ENCODE measurements at places on chromosomes 5 and 9. TPM values are rescaled to one million over a fixed set of nuclear protein-coding genes. Genes with fewer than 3 reads are reported as not detected.
A peak's percentile ranks its signal among the peaks of the same experiment; 100 is the strongest.

The TMEM252 gene
- total RNA-seq: not detected

The SH3GL2 gene
- total RNA-seq: 4.9 TPM

DNA sequence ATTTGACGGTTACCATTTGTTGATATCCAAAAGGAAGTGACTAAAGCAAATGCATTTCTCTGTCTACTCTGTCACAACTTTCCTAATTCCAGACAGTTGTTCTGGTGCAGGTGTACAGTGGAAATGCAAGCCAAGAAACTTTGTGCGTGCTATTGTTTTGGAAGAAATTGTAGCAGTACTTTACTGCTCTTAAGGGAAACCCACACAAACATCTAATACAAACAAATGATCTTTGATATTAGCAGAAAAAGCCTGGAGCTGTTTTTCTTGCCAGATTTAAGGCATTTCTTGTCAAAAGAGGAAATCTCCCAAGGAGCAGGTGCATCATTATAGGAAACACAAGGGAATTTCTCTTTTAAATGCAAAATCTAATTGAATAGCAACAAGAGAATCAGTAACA, 2.0 kb downstream of the SNCAIP start:
- H3K4me1 ChIP-seq: no peaks in the 10 kb centered on the region
- H3K27ac ChIP-seq: no peak overlapping the region
- H3K4me3 ChIP-seq: no peak overlapping the region
- H3K36me3 ChIP-seq: no peaks in the 10 kb centered on the region
- H3K27me3 ChIP-seq: peaks cover 7% of the 10 kb centered on the region

DNA sequence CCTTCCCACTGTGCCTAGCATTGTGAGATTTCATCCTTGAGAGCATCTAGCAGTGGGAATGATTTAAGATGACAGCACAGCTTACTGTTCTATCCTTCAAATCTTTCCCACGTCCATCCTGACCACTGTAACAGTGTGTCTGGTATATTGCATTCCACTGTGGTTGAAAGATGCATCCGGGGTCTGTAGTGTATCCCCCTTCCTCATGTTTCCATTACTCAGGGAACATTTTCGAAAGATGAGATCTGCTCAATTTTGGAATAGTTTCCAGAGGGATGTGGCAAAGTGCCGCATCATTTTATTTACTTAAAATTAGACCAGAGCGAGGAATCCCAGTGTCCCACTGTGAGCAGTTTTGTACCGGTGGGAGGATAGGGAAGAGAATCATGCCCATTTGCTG, 407.1 kb upstream of the PAPPA start:
- no peaks in the 10 kb centered on the region for H3K27me3 ChIP-seq
- no peak overlapping the region for H3K27ac ChIP-seq
- no peaks in the 10 kb centered on the region for H3K36me3 ChIP-seq
- no peak overlapping the region for H3K4me3 ChIP-seq

DNA sequence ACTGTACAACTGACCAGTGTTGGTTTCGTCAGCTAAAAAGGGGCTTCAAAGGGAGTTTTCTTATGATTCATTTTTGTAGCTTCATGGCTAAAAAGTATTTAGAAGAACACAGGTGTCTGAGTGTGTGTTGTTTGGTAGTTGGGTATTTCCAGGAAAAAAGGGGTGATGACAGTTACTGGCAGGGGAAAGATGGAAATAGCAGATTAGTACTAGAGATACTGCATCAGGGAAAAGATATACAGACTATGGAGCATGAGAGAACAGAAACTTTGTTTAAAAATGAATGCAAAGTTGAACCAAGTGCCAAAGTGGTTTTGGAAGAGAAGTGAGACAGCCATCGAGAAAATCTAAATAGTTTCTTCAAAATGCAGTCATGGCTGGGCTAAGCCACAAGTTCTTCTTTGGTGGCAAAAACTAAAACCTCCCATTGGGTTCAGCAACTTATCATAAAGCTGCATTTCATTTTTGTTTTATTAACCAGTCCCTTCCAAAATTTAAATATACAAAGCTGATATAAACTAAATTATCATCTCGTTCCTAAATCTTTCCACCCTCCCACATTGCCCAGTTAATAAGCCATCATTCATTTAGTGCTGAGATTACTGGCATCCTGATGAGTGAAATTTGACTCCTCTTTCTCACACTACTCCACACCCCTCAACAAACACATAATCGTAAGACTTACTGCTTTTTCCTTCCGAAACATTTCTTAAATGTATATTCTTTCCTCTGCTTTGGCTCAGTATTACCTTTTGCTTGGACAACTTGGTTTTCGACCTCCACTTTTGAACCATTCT, 33.5 kb downstream of the ELL2 start:
- H3K27me3 ChIP-seq: no peaks in the 10 kb centered on the region
- H3K27ac ChIP-seq: no peak overlapping the region
- H3K4me1 ChIP-seq: no peaks in the 10 kb centered on the region

DNA sequence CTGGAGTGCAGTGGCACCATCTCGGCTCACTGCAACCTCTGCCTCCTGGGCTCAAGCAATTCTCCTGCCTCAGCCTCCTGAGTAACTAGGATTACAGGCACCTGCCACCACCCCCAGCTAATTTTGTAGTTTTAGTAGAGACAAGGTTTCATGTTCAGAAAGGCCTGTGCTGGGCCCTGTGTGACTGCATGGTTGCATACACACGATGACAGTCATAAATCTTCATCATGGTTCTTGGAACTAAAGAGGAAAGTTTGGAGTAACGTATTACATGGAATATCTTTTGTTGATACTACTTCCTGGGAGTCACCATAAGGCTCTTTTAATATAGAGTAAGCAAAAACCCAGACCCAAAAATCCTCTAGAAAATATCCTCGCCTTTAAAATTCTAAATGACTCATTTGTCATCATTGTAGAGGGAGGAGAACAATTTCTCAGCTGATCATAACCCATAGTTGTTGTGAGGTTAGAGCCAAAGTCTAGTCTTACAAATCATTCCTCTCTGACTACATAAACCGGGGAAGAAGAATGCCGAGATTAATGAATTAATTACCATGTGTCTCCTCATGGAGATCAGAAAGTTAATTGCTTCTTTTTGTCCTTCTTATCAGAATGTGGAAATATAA, 47.0 kb downstream of the KLF9 start:
- H3K27me3 ChIP-seq: no peaks in the 10 kb centered on the region
- no peak overlapping the region for H3K4me3 ChIP-seq
- H3K36me3 ChIP-seq: no peaks in the 10 kb centered on the region
- no peak overlapping the region for H3K27ac ChIP-seq

- H3K4me3 ChIP-seq: no peak overlapping the region
- H3K36me3 ChIP-seq: no peaks in the 10 kb centered on the region
These were observed 59.8 kb downstream of the SH3RF2 start for GRCh38 chr5:145996135-145996534.

GRCh38 chr5:9335269-9335668, 210.6 kb downstream of the SEMA5A start:
- H3K27me3 ChIP-seq: no peaks in the 10 kb centered on the region
- H3K36me3 ChIP-seq: no peaks in the 10 kb centered on the region
- H3K4me1 ChIP-seq: no peaks in the 10 kb centered on the region
- no peak overlapping the region for H3K4me3 ChIP-seq

DNA sequence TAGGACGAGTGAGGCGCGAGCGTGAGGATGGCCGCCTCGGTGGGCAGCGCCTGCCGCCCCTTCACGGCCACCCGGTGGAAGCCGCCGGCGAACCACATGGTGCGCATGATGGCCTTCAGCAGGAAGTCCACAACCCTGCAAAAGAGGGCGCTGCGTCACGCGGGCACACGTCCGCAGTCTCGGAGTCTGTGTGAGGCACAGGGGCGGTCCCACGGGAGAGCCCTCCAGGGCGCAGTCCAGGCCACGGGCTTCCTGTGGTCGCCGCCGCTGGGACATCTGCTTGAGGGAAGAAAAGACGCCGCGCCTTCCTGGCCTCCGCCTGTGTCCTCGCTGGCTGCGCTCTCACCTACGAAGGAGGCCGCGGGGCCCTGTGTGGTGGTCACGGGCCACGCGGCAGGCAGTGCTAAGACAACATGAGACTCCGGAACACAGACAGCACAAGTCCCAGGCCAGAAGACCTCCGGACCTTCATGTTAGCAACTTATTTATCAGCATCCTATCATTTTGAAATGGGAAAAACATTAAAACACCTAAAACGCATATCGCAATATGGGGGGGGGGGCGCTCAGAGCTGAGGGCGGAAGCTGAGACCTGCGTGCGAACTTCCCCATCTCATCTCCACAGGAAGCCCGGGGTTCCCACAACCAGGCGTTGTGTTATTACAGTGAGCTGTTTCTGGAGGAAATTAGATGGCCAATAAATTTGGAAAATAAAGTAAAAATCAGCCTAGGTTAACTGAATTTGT, 28.8 kb downstream of the LPCAT1 start:
- no peak for DNase-seq
- H3K27ac ChIP-seq: no peak overlapping the region
- H3K27me3 ChIP-seq: no peaks in the 10 kb centered on the region
- no peaks in the 10 kb centered on the region for H3K4me1 ChIP-seq
- H3K36me3 ChIP-seq: peaks cover 75% of the 10 kb centered on the region

GRCh38 chr5:108415726-108416125, 33.8 kb upstream of the FBXL17 start:
- DNase-seq: no peak
- no peak overlapping the region for H3K27ac ChIP-seq
- no peak overlapping the region for H3K4me3 ChIP-seq

- peaks cover 7% of the 10 kb centered on the region for H3K4me1 ChIP-seq
- H3K27me3 ChIP-seq: no peaks in the 10 kb centered on the region
- DNase-seq: no peak
- H3K36me3 ChIP-seq: no peaks in the 10 kb centered on the region
- H3K4me3 ChIP-seq: no peak overlapping the region
- no peak overlapping the region for H3K27ac ChIP-seq
These were observed 240.8 kb downstream of the NPR3 start for GRCh38 chr5:32951878-32952277.

DNA sequence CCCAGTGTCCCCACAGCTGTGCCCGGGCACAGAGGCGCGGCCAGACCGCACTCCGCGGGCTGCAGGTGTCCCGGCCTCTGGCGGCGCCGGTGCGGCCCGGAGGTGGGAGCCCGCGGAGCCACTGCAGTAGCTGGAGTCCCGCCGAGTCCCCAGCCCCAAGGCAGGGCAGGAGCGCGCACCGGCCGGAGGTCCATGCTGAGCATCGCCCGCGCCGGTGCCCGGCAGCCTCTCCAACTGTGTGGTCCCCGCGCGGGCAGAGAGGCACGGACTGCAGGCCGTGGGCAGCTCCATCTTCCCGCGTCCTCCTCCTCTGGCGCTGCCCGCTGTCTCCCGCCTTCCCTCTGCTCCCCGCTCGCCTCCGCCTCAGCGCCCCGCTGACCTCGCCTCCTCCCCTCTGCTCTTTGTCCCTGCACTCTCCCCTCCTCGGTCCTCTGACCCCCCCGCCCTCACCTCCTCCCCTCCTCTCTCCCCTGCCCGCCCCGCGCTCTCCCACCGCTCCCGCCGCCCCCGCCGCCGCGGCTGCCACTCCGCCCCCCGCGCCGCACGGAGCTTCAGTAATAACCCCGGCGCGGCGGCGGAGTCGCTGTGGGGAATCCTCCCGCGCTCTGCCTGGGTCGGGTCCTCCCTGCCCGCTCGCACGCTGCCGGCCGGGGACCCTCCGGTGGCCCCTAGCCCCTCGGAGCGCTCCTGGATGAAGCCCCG, at the start of gene ADAMTS16:
TSS of gene ADAMTS16 (plus strand) at position 554 of the 702 bp plus-strand sequence. CDS start at position 692, 138 bp downstream.
- H3K4me3 ChIP-seq: peak within 1 kb of the TSS; percentile 64
- peak; percentile 78 for DNase-seq
- H3K36me3 ChIP-seq: no peaks in the 10 kb centered on the region
- no peak within 1 kb of the TSS for H3K27ac ChIP-seq

GRCh38 chr5:176429972-176430371, 13.6 kb upstream of the CLTB start:
- DNase-seq: no peak
- H3K4me1 ChIP-seq: no peaks in the 10 kb centered on the region
- H3K4me3 ChIP-seq: no peak overlapping the region
- no peaks in the 10 kb centered on the region for H3K36me3 ChIP-seq

The CATSPER3 gene
- not detected for total RNA-seq

The ZNF354C gene
- 2.6 TPM for total RNA-seq

The C9 gene
- not detected for total RNA-seq

DNA sequence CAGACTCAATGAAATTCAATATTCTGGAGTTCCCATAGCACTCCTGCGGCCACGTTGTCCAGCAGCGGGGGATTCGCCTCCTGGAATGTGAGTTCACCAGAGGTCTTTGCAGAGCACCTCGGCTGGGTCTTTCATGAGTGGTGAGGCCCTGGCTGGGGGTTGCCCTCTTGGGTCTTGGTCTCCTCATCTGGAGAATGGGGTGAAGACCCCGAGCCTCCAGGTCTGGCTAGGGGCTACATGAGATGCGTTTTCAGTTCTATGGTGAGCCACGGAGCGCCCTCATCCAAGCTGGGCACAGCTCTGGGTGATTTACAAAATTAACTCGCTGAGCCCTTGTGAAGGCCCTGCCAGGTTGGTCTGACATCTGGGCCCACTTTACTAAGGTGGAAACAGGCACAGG, 37.5 kb upstream of the RXRA start:
- H3K27ac ChIP-seq: no peak overlapping the region
- H3K36me3 ChIP-seq: no peaks in the 10 kb centered on the region
- no peaks in the 10 kb centered on the region for H3K4me1 ChIP-seq
- H3K4me3 ChIP-seq: no peak overlapping the region
- no peaks in the 10 kb centered on the region for H3K27me3 ChIP-seq
- DNase-seq: no peak

DNA sequence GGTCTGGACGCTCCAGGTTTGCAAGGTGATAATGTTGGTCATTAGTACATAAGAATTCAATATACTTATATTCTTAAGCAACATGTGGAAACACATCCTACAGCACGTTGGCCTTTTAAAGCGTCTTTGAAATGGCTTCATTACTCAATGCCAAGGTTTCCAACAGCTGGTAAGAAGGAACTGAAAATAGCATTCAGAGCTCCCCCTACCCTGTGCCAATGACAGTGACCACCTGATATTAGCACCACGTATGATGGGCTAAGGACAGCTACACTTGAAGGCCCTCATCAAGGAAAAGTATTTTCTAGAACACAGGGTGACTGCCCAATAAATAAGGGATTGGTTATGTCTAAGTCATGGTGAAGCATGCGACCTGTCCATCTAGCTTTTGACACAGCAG, 9.9 kb downstream of the ZNF622 start:
- no peak for DNase-seq
- H3K27ac ChIP-seq: no peak overlapping the region
- no peaks in the 10 kb centered on the region for H3K4me1 ChIP-seq
- H3K36me3 ChIP-seq: peaks cover 3% of the 10 kb centered on the region
- H3K4me3 ChIP-seq: no peak overlapping the region

- H3K36me3 ChIP-seq: peaks cover 9% of the 10 kb centered on the region
- H3K27ac ChIP-seq: no peak overlapping the region
- no peak for DNase-seq
- no peak overlapping the region for H3K4me3 ChIP-seq
- no peaks in the 10 kb centered on the region for H3K27me3 ChIP-seq
These were observed 8.5 kb downstream of the EXOSC3 start for GRCh38 chr9:37776328-37776727.

DNA sequence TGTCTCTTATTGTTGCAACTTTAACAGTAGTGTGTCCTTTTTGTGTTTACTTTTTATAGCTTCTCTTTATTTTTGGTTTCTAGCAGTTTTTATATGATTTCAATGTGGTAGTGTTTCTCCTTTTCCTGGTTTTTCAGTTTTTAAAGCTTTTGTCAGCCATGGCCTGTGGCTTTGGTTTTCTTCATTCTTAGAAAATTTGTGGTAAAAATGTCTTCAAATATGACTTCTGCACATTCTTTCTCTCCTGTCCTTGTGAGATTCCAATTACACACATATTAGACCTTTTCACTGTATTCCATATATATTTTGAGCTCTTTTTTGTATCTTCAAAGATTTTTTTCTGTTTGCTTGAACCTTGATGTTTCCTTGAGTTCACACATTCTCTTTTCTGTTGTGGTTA, 180.5 kb downstream of the CNTLN start:
- DNase-seq: no peak
- no peaks in the 10 kb centered on the region for H3K36me3 ChIP-seq
- no peaks in the 10 kb centered on the region for H3K27me3 ChIP-seq
- no peaks in the 10 kb centered on the region for H3K4me1 ChIP-seq
- no peak overlapping the region for H3K27ac ChIP-seq
- H3K4me3 ChIP-seq: no peak overlapping the region

The NR5A1 gene
- 0.42 TPM for total RNA-seq
